Activated CD8-positive, alpha-beta memory T cell treated with anti-CD3 and anti-CD28 coated beads for 1 hour (primary cell): ENCODE measurements at places on chromosomes 5 and 9.

- no peak for DNase-seq
Measured at GRCh38 chr5:41067714-41068568, 3.2 kb downstream of the MROH2B start.

DNA sequence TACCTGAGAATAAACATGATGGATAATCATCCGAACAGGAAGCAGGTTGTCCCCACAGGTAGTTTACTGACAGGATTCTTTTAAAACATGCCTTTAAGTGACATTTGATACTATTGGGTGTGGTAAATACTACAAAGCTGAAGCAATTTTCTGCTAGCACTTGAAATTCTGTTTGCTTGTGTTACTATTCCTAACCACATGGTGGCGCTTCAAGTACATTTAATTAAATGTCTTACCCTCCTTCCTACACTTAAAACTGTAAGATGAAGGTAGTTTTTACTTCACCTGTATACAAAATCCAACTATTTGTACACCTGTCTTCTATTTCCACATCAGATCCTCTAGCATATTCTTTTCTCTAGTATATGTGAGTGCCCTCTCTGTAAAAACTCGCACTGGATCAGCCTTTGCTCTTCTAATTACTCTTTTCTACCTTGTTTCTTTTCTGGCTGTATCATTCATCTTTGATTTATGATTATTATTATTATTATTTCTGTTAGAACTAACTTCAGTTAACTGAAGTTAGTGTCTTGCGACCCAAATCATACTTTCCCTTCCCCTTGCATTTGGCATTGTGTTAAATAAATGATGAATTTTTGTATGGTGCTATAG, 18.4 kb downstream of the SLC25A46 start:
- DNase-seq = no peak

GRCh38 chr5:109755761-109756160, 66.0 kb downstream of the MAN2A1 start:
- DNase-seq = no peak

DNA sequence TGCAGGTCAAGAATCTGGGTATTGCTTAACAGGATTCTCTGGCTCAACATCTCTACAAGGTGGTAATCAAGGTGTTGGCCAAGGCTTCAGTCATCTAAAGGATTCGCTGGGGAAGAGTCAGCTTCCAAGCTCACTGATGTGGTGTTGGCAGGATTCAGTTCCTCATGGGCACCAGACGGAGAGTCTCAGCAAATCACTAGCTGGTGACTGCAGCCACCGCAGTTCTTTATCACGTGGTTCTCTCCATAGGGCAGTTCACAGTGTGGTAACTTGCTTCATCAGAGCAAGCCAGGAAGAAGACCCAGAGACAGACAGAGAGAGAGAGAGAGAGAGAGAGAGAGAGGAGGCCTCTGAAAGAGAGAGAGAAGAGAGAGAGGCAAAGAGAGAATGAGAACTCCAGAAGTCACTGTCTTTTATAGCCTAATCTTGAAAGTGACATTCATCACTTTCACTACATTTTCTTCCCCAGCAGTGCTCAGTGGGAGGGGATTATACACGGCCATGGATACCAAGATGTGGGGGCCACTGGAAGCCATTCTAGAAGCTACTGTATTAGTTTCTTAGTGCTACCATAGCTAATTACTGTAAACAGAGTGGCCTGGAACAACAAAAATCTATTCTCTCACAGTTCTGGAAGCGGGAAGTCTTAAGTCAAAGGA, 109.2 kb upstream of the SMIM23 start:
- DNase-seq = no peak

GRCh38 chr5:2357309-2357708, 394.2 kb downstream of the IRX2 start:
- no peak for DNase-seq

GRCh38 chr5:136006761-136007251, 22.0 kb upstream of the TGFBI start:
- DNase-seq = no peak

GRCh38 chr5:60806591-60807243, 37.4 kb downstream of the ELOVL7 start:
- no peak for DNase-seq

DNA sequence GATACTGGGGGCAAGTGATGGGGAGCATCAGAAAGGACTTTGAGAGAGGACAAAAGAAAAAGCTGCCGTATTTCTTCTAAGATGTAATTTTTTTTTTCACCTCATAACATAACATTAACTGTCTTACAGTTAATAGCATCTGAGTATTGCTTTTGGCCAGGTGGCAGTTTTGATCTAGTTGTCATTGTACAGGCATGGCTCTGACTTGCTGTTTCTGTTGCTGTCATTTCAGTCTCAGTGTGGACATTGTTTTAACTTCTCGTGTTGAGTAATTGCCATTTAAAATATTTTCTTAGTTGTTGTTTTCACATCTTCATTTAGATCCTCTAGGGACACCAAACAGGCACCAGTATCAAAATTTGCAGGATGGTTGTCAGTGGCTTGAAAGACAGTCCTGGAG, 12.4 kb downstream of the SMAD5 start:
- DNase-seq = no peak

DNA sequence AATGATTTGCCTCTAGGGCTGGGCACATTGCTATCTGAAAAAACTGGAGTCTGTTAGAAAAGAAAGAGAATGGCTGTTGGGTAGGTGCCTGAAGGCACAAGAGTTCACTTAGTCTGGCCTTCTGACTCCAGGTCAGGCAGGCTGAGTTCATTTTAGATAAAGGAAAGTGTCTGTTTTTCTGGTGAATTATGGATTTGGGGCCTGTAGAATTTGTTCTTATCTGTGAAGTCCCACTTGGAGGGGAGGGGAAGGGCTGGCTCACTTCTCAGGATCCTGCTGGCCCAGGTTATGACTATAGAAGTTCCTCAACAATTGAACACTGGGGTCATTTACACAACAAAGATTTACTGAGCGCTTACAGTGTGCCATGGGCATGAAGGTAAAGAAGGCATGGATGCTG, 11.5 kb upstream of the SEPTIN8 start:
- DNase-seq = no peak

DNA sequence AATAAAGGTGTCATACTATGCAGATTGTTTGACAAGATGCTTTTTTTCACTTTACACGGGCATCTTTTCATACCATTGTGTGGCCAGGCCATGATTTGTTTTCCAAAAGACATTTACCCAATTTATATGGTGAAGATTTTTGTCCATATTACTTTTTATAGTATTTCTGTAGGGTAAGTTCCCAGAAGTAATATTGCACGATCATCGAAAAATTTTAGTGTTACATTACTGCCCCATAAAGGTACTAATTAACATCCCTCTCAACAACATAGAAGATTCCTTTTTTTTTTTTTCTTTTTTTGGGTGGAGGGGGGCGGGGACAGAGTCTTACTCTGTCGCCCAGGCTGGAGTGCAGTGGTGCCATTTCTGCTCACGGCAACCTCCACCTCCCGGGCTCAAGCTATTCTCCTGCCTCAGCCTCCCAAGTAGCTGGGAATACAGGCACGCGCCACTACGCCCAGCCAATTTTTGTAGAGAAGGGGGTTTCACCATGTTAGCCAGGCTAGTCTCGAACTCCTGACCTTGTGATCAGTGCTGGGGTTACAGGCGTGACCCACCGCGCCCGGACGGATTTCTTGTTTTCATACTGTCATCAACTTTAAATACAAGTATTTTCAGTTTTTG, 1.2 kb upstream of the ROPN1L start:
- DNase-seq = no peak

DNA sequence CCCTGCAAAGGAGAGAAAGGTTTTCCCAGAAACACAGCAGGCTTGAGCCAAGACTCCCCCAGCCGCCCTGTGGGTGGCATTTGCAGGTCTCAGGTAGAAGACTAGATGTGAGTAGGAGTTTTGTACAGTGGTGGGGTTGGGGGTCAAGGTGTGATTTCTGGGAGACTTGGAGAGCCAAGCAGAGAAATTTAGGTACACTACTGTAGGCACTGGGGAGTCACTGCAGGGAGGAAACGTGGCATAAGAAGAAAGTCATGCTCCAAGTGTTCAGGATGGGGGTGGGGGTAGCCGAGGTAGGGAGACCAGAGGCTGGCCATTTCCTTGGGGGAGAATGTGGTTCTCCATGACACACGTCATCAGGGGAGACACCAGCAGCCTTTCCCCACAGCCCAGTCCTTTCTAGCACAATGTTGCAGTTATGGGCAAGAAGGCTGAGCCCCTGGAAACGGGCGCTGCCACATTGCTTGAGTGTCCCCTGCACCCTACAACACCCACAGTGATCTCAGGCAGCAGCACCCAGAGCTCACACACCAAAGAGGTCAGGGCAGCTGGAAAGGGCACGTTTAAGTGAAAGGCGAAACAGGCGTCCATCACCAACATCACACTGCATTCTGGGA, 210.5 kb downstream of the FSTL4 start:
- no peak for DNase-seq

- no peak for DNase-seq
Measured at GRCh38 chr5:90071066-90071465, 338.5 kb downstream of the CETN3 start.

DNA sequence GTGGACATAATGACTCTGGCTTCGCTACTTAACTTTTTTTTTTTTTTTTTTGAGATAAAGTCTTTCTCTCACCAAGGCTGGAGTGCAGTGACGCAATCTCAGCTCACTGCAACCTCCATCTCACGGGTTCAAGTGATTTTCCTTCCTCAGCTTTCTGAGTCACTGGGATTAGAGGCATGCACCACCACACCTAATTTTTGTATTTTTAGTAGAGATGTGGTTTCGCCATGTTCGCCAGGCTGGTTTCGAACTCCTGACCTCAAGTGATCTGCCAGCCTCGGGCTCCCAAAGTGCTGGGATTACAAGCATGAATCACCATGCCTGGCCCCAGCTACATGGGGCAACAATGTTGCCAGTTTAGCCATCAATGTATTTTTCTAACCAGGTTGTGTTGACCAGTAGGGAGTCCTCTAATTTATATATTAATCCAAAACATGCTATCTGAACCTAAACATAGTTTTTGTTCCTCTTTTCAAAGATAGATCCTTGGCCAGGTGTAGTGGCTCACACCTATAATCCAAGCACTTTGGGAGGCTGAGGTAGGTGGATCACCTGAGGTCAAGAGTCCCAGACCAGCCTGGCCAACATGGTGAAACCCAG, 120.3 kb upstream of the LHFPL2 start:
- DNase-seq = no peak

DNA sequence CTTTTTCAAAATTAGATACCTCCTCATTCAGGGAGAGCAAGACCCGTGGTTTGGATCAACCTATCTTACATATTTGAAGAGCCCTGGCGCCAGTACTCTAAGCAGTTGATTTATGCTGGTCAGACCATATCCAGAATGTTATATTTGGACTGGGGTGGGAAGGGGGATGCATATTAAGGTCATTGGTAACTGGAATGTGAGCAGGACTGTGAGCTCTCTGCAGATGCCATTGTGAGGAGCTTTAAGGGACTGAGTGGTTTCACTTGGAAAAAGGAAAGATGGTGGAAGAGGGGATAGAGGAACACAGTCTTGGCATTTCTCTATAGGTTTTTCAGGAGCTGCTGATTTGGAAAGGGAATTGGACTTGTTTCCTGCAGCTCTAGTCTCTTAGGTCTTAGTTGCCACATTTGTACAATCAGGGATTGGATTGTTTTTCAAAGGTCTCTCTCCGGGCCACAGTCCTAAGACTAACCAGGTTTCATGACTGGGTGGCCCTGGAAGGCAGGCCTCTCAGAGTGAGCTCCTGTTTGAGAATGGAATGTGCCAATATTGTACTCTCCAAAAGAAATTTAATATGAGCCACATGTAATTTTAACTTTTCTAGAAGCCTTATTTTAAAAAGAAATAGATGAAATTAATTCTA, 25.8 kb upstream of the F2R start:
- no peak for DNase-seq

- no peak for DNase-seq
Measured at GRCh38 chr5:170280011-170280493, 17.5 kb downstream of the LCP2 start.

DNA sequence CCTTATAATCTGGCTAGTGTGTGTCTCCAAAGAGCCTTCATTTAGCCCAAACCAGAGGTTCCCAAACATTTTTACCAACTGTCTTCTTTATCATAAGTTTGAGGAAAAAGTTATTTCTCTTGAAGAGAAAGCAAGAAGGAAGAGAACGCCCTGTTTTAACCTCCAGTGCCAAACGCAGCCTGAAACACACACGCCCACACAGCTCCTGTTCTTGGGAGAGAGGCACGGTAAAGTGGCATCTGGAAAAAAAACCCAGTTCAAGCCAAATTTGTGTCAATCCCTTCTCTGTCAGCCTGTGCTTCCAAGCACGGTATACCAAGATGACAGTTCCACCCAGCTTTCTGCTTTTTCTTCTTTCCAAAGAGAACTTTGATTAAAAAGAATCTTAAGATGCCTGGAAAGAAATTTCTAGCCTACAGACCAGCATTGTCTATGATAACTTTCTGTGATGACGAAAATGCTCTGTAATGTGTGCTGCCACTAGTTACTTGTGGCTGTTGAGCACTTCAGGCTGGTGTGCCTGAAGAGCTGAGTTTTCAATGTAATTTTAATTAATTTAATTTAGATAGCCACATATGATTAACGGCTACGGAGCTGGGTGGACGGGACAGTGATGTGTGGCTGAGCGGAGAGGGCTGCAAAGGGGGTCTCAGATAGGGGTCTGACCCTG, 62.3 kb downstream of the ACER2 start:
- DNase-seq = no peak

GRCh38 chr5:34993951-34994350, 53.8 kb downstream of the AGXT2 start:
- DNase-seq = no peak

- no peak for DNase-seq
Measured at GRCh38 chr5:150022158-150022531, 21.6 kb downstream of the HMGXB3 start.

DNA sequence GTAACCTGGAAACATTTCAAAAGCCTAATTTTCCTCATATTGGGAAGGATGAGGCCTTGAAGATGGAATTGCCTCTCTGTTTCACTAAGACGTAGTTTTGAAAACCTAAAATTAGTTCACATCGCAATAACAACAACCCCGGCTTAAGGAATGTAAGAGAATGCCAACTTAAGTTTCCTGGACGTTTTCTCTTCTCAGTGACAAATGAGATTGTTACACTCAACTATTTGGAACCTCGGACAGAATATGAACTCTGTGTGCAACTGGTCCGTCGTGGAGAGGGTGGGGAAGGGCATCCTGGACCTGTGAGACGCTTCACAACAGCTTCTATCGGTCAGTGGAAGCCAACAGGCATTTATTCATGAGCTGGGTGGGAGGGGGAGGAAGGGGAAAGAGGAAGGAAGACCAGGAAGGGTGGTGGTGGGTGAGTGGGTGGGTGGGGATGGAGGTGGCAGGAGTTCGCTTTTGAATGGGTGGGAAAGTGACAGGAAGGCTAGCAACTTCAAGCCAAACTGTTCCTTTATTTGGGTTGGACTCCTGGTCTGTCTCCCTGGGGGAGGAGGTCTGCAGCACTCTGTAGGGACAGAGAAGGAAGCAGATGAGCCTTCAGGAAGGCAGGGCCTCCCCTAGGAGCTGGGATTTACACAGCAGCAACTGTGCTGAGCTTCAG, 83.4 kb downstream of the TEK start:
- no peak for DNase-seq

GRCh38 chr5:53613061-53613460, 52.6 kb downstream of the NDUFS4 start:
- no peak for DNase-seq
